ENCODE measurements at places on chromosomes 1 and 21.
A peak's percentile ranks its signal among the peaks of the same experiment; 100 is the strongest.

DNA sequence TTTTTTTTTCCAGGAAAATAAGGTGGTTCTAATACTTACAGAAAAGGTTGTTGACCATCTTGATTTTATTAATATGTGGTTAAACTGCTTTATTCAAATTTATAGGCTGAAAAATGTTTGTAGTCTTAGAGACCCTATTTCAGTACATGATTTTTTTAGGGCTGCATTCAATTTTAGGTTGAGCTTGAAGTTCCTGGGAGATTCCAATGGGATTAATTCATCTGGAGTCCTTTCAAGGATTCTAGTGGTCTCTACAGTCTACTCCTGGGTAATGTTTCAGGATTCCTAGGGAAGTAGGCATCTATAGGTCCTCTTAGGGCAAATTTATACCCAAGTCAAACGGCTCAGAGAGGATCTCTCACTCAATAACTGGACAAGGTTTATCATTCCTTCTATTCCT, 126.7 kb downstream of the HMCN1 start:
- DNase-seq = no peak

GRCh38 chr1:74468982-74469603, 43.3 kb downstream of the LRRC53 start:
- peak; percentile 2 for DNase-seq

DNA sequence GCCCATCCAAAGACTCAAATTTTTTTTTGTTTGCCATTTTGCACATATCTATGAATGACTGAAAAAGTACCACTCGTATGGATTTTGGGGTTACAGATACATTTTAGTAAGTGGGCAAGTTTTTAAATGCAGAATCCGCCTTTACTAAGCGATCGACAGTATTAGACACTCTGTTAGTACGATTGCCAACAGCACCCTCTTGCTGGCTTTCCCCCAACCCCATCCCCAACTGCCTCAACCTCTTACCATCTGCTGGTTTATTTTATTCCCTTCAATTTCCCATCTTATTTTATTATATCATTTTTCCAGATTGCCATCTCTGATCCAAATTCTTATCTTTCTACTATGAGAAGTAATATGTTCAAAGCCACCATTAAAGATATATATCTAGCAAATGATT, 244.8 kb downstream of the LRRIQ3 start:
- DNase-seq = no peak

DNA sequence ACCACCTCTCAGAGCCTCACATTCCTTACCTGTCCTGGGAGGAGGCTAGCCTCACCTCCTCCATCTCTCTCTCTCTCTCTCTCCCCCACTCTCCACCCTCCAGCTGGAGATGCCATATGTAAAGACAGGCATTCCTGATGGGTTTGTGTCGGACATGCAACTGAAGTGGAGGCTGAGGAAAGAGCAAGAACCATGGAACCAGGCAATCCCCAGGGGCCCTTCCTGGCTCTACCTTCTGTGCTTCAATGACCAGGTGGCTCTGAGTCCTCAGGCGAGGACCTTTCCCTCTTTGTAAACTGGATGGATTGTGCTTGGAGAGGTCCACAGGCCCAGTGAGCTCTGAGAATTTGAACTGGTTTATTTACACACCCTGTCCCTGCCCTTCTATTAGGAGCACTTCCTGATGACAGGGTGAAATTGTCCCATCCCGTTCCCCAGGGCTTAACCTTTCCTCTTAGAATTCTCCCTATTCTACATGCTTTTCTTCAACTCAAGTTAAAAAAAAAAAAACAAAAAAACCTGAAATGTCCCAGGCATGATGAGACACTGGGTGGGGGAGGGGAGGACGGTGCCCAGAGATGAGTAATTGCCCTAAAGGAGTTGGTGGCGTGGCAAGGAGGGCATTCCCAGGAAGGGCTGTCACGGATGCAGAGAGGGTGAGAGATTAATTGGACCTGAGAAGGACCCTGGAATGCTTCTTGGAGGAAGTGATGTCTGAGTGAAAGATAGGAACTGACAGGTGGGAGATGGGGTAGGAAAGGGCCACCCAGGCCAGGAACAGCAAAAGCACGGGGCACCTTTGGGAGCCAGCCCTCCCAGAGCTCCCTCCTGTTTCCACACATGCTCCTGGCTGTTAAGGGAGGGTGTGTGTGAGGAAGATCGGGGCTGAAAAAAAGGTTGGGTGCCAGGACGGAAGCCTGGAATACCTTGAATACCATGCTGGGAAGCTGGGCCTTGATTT, 50.2 kb upstream of the WASF2 start:
- peak; percentile 67 for DNase-seq

GRCh38 chr1:196873385-196873784, 14.5 kb upstream of the CFHR4 start:
- DNase-seq = no peak

DNA sequence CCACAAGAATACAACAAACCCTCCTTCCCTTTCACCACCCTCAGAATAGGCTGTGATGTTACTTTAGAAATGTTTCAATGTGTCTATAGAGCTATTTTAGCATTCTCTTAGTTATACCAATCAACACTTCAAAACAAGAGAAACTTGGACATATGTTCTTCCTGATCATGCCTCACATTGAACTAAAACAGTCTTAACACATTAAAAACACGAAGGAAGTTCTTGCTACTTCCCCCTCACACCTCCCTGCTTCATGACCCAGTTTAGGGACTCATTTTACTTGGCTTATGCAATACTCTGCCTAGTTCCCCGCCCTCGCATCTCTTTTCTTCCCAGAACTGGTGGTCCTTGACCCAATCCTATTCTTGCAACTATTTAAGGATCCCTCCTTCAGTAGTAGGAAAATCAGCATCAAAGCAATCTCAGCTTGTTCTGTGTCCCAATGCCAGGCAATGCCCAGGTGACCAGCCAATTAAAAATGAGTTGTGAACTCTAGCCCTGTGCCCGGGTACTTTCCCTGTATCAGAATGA, 408.8 kb upstream of the BEND5 start:
- no peak for DNase-seq

- no peak for DNase-seq
These were observed 12.2 kb downstream of the SMAP2 start for GRCh38 chr1:40385437-40386358.

DNA sequence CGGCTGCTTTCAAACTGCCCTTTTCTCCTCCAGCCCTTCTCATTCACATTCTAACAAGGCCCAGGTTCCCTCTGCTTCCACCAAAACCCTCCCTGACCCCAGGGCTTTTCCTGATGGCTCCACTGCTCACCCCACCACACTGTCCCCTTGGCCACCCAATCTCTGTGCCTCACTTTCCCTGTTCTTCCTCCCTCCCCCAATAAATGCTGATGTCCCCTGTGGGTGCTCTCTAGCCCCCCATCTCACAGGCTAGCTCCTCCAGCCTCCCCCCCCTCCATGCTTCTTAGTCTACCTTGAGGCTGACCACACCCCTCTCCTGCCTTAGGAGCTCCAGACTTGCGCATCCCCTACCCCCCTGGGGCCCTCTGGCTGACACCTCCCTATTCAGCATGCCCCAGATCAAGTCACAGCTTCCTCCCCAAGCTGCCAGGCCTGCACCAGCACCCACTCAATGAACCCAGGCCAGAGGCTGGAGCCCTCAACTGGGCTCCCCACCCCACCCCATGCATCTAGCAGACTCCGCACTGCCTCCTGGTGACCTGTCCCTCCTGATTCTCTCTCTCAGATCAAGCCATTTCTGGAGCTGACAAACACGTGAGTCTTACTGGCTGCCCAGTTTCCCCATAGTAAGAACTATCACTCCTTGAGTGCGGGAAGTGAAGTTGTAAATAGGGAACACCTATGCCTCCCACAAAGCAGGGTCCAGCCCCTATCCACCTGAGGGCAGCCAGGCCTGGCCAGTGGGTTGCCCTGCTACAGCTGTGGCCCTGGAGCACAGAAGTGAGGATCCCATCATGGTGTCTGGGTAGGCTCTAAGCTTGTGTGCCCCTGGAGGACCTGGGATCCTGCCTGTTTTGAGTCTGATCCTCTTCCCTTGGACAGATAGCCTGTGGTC, 117.9 kb downstream of the DMRTB1 start:
- no peak for DNase-seq

- DNase-seq = no peak
These were observed 11.4 kb downstream of the FAM89A start for GRCh38 chr1:231028682-231029081.

DNA sequence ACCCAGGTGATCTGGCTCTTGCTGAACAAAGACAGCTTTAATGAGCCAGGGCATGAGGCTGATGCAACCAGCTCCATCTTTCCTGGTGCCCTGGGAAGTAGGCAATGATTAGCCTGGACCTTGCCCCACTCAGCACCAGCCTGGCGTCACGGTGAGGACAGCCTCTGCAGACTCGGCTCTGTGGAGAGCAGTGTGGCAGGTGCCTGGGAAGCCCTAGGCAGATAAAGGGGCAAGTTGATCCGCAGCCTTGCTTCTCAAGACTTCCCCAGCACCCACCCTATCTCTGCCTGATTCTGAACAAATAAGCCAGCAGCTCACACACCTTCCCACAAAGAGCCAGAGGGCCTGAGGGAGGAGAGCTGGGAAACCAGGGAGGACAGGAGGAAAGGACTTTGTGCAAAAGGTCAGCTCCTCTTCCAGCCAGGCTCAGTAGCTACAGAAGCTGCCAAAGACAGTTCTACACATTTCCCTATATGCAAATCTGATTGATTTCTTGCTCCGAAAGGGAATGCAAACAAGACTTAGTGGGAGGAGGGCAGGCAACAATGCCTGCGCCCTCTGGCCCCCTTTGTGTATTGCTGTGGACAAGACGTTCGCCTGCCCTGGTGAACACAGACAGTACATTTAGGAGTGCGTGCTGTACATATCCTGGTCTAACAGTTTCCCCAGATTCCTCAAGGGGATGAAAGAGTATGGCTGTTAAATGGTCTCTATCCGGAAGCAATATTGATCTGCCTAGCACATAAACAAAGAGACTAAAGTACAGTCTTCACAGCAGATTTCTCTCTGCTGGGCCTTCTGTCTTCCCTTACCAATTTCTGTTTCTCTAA, 63.8 kb downstream of the BCAR3 start:
- no peak for DNase-seq

DNA sequence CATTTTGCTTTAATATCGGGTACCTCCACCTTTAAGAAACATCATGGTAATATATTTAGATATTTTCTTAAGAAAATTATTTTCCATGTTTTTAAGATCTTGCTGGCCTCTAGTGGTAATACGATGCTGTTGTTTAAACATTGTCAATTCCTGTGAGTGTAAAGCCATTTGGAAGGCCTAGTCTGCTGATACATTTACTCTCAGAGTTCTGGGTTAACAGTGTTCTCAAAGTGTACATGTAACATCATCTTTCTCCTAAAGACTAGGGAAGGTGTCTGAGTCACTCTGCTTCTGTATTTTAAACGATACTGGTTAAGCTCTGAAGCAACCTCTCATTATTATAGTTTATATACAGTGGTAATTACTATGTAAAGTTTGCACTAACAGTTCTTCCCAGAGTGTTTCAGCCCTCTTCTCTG, 189.1 kb downstream of the RASAL2 start:
- peak; percentile 11 for DNase-seq

GRCh38 chr21:23488245-23488644, 2119.0 kb downstream of the MRPL39 start:
- no peak for DNase-seq

GRCh38 chr1:205226868-205227583, 720 bp upstream of the TMCC2 start:
- no peak for DNase-seq

DNA sequence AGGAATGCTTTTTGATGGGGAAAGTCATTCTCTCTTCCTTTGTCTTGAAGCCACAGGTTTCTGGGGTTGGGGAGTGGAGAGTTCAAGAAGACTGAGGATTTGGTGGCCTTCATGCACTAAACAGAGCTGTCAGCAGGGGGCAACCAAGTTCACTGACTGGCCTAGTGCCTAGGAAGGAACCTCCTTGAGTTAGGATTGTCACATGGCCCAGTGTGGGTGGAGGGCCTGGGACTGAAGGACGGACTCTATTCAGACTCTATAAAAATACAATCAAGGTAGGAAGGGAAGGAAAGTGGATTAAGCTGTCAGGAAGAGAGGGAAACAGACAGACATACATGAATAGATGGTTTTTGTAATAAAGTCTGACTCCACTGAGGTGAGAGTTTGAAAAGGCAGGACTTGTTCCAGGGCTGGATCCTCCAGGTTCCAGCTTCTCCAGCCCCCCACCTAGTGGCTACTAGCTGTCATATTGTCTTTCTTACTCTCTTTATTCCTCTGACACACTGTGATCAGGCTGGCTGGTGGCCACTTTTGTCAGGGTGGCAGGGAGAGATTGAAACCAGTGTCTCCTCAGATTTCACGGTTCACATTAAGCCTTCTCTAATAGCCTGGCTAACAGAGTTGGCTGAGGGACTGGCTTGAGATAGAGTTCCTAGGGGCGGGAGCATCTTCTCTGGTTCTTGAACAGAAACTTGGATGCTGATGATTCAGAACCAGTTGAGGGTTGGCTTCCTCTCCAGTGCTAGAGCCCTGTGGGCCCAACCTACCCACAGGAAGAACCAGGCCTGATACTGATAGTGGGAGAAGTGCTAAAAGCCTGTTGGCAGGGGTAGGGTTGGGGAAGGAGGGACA, 4.1 kb upstream of the SH3BGRL3 start:
- DNase-seq = peak; percentile 96

DNA sequence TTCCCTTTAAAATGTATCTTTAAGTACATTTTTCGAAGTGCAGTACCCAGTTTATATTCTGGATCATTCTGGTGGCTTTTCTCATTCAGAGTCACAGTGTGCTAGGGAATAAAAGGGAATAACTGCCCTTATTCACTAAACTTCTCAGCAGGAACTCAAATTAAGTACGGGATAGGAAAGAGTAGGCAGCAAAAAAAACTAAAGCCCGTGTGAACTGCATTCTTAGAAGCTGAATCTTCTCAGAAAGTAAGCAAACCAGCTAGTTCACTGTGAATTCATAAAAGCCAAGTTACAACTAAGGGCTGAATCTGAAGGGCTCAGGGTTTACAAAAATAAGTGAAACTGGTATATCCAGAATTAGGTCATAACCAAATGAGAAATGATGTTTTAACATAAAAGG, 22.0 kb downstream of the PRPF38A start:
- peak; percentile 17 for DNase-seq

DNA sequence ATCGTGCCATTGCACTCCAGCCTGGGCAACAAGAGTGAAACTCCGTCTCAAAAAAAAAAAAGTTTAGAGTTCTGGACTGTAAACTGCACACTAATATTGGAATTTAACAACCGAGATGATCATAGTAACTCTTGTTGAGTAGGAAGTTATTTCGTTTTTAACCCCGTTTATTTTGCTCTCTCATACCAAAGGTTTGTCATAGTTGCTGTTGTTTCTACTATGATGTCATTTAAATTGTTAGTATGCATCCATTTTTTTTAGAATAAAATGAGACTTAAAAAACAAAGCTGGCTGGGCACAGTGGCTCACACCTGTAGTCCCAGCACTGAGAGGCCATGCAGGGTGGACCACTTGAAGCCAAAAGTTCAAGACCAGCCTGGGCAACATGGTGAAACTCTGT, 49.3 kb downstream of the DOP1B start:
- DNase-seq = no peak

GRCh38 chr1:11417162-11417561, 61.8 kb upstream of the DISP3 start:
- DNase-seq = no peak

All from GM04503 (cell line).